ENCODE measurements at places on chromosomes 1 and 21.

DNA sequence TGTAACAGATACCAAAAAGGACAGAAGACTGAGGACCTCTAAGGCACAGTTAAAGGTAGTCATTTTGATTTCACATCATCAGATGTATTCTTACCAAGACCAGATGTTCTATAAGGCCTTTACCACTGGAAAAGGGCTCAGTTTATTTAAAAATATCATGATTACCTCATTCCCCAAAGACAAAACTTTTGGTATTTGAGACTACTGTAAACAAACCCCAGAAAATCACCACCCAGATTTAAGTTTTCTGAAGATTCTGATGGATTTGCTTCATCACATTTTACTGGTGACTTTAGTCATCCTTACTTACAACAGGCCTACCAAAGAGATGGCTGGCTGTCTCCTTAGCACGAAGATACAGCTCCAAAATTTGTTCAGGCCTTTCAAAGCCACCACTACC is 8.3 kb downstream of the ENAH start:
- no peak for DNase-seq

DNA sequence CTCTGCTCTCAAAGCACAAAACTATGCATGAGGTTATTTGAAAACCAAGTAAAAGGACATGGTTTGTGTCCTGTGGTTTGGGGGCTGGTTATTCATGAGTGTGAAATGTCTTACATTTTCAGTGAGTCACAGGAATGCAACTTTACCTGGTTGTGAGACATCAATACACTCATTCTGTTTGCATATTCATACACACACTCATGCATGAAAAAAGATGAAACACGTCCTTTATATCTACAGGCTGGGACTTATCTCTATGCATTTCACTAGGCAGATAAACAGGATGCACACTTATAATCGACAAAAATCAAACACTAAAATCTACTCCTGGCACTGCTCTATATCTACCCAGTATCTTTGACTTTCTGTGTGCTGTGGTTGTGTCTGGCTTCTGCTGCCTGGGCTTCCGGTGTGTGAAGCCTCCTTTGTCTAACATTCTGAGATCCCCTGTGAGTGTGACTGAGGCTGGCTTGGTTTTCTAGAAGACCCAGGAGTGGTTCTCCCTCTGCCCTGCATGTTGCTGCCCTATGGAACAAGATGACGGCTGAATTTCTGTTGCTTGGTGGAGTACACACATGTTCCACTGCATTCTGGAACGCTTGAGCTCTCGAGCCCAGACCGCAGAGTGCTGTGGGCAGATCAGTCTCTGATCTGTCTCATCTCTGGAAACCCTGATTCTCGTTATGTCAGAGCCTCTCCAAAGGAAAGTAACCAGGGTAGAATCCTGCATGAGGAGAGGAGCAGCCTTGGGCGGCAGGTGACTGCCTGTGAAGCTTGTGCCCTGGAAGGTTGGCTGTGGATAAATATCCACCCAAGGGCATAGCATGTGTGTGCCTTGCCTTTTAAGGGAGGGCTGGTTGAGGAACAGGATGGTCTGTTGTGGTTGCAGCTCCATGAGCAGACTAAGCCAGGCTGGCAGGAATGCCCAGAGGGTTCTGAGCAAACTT is 19.7 kb upstream of the FASLG start:
- no peak for DNase-seq

DNA sequence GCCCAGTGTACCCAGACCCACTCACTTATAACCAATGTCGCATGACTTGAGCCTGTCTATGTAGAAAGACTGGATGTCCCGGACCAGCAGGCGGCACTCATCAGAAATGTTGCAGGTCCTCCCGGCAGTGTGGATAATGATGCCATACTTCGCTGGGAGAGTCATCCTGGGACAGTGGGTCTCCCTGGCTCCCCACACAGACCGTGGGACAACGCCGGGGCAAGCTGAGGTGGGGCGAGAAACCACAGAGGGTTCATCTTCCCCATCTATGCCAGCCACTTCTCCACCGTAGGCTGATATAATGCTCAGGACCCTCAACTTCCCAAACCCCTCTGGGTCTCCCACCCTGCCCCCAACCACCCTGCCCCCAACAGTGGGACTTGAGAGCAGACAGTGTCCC is 8.3 kb downstream of the PGLYRP4 start:
- DNase-seq = no peak

- DNase-seq = no peak
Observed at GRCh38 chr1:186717286-186717685, 37.1 kb upstream of the PTGS2 start.

GRCh38 chr1:11364170-11364569 is 91.2 kb downstream of the UBIAD1 start:
- no peak for DNase-seq

GRCh38 chr1:178102218-178102617 is 8.3 kb downstream of the RASAL2 start:
- no peak for DNase-seq

GRCh38 chr1:14443164-14443787 is 155.2 kb upstream of the KAZN start:
- no peak for DNase-seq

- DNase-seq = no peak
Observed at GRCh38 chr1:205204552-205204951, 7.0 kb downstream of the DSTYK start.

- DNase-seq = peak; percentile 8
Observed at GRCh38 chr1:30904191-30904961, 4.2 kb downstream of the SDC3 start.

DNA sequence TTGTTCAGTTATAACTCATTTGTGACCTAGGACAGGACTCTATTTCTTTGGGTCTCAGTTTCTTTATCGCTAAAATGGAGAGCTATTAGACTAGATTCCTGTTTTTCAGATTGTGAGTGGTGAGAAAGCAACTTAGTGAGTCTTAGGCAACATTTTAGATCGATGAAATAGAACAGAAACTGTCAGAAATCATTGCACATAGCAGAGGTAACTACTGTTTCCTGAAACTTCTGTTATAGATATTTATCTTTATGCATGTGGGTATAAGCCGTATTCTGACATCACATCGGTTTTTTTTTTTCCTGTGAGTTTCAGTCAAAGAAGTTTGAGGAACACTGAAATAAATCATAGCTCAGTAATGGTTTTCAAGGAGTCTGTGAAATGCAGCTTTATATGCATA is 42.1 kb upstream of the DNAJC6 start:
- no peak for DNase-seq

- no peak for DNase-seq
Observed at GRCh38 chr1:116107371-116107770, 3.8 kb upstream of the MAB21L3 start.

- no peak for DNase-seq
Observed at GRCh38 chr1:42815941-42816584, 859 bp upstream of the ERMAP start.

- no peak for DNase-seq
Observed at GRCh38 chr21:29305068-29305467, 6.3 kb downstream of the BACH1 start.

DNA sequence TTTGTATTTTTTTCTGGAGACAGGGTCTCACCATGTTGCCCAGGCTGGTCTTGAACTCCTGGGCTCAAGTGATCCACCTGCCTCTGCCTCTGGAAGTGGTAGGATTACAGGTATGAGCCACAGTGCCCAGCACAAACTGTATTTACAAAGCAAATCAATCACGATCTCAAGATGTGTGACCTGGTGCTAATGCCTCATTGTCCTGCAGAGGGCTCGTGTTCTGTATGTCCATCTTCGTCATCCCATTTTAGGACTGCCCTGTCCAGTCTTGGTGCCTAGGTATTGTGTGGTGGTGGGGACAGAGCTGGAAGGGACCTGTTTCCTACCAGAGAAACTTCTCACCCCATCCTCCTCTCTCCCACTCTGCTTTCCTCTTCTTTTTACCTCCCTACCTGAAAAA is 20.2 kb downstream of the PROK1 start:
- DNase-seq = no peak

GRCh38 chr1:202619505-202619904 is 90.7 kb downstream of the SYT2 start:
- no peak for DNase-seq

- DNase-seq = no peak
Observed at GRCh38 chr1:116110567-116111523, at the start of gene MAB21L3. TSS of gene MAB21L3 (plus strand) at chr1:116111399. CDS start at chr1:116112616, 1,217 bp downstream.

- no peak for DNase-seq
Observed at GRCh38 chr1:40183055-40183710, 22.0 kb downstream of the RLF start.

GRCh38 chr1:242184955-242185354 is 186.1 kb upstream of the MAP1LC3C start:
- DNase-seq = no peak

DNA sequence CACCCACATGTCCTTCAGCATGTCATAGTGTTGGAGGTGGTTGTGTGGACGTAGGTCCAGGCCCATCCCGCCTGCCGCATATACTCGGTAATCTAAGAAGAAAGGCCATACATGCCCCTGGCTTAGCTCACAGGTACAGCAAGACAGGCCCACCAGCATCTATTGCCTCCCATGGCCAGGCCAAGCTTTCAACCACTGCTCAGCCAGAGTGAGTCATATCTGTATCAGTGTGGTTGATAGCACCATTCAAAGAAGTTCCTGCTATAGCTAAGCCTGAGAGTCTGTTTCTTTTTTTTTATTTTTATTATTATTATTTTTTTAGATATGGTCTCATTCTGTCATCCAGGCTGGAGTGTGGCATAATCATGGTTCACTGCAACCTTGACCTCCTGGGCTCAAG is 17.0 kb downstream of the KLHDC8A start:
- no peak for DNase-seq

- no peak for DNase-seq
Observed at GRCh38 chr21:34820051-34820450, 151.3 kb downstream of the CLIC6 start.

DNA sequence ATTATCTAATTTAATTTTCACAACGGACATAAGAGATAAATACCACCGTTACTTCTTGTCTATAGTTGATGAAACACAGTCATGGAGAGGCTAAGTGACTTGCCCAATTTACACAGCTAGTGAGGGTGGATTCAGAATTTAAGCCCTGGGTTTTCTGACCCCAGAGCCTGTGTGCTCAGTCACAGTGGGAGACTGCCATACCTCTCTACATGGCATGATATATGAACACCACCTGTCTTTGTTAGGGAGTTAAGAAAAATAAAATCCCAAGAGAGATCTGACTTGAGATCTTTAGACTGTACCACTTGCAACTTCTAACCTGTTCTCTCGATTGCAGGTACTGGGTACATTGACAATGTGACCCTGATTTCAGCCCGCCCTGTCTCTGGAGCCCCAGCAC is 40.3 kb downstream of the LAMC2 start:
- DNase-seq = no peak

GRCh38 chr1:10957133-10957532 is 55.3 kb upstream of the TARDBP start:
- no peak for DNase-seq

GRCh38 chr1:184222652-184223052 is 164.2 kb upstream of the C1orf21 start:
- DNase-seq = no peak

DNA sequence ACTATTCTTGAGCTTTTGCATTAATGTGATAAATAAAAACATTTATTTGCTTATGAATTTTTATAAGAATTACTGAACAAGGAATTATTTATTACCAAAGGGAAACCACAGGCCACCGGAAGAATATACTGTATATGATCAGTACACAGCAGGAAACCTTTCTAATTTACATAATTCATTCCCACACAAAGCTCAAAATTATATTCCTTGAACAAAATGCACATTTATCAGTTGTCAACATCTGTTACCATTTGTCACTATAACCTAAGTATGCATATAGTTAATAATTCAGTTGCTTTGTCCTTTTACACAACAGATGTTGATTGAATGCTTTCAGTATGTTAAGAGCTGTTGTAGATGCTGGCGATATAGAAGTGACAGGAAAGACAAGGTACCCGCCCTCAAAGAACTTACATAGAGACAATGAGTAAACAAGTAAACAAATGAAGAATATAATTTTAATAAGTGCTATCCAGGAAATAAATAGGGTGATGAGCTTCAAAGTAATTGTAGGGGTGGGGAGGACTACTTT is 27.2 kb downstream of the VPS45 start:
- DNase-seq = no peak

DNA sequence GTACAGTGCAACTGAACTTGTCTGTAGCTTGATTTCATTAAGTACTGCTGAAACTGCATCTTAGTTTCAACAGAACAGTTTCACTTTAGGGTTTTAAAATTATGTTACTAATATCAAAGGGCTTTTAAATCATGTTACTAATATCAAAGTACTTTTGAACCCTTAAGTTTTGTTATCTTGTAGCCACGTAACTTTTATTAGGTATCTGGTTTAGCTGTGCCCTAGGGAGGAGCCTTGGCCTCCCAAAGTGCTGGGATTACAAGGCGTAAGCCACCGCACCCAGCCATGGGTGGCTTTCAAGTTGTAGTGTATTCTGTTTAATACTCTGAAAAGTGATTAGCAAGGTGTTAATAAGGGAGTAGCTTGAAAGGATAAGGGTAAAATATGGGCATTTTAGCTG is 2.0 kb downstream of the KDM4A start:
- no peak for DNase-seq

DNA sequence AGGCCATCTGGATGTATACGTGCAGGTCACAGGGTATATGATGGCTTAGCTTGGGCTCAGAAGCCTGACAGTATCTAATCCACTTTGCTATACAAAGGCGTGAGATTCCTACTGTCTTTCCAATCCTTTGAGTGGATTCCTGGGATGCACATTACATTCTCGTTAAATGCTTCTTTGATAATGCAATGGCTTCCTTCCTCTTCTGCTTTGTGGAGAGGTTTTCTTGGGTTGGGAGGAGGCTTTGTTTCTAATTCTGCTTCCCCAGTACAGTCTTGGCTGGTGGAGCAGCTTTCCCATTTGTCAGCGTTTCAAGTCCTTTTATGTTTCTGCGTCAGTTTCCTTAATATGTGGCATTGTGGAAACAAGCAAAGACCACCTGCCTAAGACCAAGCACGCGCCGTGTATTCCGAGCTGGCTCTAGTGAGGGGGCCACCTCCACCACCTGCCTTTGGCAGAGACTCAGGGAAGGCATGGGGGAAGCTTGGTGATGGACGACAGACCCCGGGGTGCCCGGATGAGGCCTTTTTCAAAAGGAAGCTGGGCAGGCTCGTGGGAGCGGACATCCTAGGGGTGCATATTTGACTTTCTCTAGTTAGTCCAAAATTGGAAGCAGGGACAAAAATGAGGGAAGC is 72.7 kb downstream of the WDR4 start:
- DNase-seq = no peak

DNA sequence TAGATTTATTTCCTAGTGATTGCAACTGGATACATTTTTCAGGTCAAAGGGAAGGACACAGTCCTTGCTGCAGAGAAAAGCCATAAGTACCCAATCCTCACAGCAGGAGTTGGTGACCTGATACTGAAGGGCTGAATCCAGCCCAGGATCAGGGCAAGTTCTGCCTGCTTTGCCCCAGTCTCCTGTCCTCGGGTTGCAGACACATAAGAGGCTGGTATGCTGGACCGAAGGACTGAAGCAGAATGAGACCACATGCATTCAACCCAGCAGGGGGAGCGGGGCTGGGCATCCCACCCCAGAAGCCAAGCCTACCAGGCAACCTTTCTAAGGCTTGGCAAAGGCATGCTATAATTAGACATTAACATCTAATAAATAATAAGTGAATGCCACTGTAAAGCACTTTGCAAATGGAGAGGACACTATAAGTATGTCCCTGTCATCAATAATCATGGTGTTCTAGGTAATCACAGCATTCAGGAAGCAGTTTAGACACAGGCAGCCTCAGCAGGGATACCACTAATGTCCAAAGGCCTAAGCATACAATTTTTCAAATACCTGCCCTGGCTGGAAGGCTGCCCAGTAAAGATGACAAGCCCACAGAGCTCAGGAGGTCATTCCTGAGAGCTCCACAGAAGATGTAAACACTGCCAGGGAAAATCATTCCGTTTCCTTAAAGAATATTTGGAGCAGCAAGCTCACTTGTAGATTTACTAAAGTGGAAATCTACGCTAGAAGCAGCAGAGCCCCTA is 47.6 kb downstream of the KRTAP19-8 start:
- no peak for DNase-seq

Measured in left ventricle myocardium inferior (tissue), 1 donor.